ENCODE measurements at places on chromosomes 7 and 10.

- H3K27me3 ChIP-seq: no peaks in the 10 kb centered on the region
- H3K27ac ChIP-seq: no peak overlapping the region
- H3K4me3 ChIP-seq: no peak overlapping the region
- H3K36me3 ChIP-seq: no peaks in the 10 kb centered on the region
Observed at GRCh38 chr10:103783681-103784080, 71.7 kb downstream of the SH3PXD2A start.

- DNase-seq: no peak
- no peaks in the 10 kb centered on the region for H3K36me3 ChIP-seq
- H3K4me1 ChIP-seq: no peaks in the 10 kb centered on the region
- H3K27me3 ChIP-seq: no peaks in the 10 kb centered on the region
Observed at GRCh38 chr7:130822642-130823041, 88.6 kb upstream of the KLF14 start.

DNA sequence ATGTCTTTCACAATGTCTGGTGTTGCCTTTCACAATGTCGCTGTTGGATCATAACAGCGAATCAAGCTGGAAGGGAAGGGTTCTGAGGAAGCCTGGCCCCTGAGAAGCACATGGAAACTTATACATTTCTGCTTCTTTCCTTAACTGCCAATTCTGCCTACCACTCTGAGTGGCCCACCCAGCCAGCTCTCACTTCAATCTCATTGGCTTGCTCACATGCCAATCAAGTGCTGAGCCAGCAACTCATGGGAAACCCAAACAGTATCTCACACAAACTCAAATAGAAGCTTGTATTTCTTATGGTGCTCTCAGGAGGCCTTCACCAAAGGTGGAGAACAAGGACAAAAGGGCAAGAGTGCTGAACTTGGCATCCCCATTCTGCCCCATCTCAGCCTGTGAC lies 117.4 kb upstream of the GPR26 start:
- no peak for DNase-seq
- H3K36me3 ChIP-seq: no peaks in the 10 kb centered on the region
- H3K4me3 ChIP-seq: no peak overlapping the region
- H3K4me1 ChIP-seq: no peaks in the 10 kb centered on the region
- H3K27ac ChIP-seq: no peak overlapping the region
- H3K27me3 ChIP-seq: no peaks in the 10 kb centered on the region

DNA sequence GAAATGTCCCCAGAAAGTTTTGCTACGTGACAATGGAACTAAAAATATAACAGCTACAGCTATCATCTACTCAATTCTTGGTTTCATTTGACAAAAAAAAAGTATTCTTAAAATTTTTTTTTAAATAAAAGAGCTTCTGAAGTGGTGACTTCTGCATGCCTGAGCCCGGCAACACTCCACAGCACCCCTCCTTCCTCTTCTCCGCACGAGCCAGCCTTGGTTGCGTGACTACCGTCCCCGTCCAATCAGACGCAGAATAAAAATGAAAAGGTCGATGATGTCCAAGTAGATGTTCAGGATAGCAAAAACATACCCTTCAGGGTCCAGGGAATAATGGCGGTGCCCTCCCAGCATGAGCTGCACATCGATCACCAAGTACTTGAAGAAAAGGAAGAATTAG lies 34.5 kb upstream of the GATAD1 start:
- peaks cover 2% of the 10 kb centered on the region for H3K27me3 ChIP-seq
- no peaks in the 10 kb centered on the region for H3K36me3 ChIP-seq
- H3K27ac ChIP-seq: no peak overlapping the region
- no peak for DNase-seq
- no peaks in the 10 kb centered on the region for H3K4me1 ChIP-seq
- H3K4me3 ChIP-seq: no peak overlapping the region

- no peaks in the 10 kb centered on the region for H3K4me1 ChIP-seq
- peaks cover 3% of the 10 kb centered on the region for H3K36me3 ChIP-seq
- H3K27me3 ChIP-seq: no peaks in the 10 kb centered on the region
- DNase-seq: no peak
- no peak overlapping the region for H3K4me3 ChIP-seq
Observed at GRCh38 chr10:129703287-129704137, 236.5 kb downstream of the MGMT start.

DNA sequence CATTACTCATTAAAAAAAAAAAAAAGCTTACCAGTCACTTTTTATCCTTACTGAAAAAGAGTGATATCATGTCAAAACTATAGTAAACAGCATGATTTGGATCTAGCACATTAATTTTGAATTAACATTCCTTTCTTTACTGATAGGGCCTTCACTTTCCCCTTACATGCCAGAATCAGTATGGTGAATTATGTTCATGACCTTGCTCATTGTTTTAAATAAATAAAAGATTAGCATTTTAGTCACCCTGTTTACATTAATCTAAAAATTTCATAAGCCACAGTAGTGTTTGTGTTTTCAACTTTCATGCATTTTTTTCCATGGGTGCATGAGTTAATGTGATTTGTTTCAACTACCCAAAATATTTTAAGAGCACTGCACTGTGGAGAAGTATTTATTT lies 160.8 kb downstream of the TFEC start:
- H3K36me3 ChIP-seq: no peaks in the 10 kb centered on the region
- no peak overlapping the region for H3K27ac ChIP-seq
- DNase-seq: no peak
- H3K4me1 ChIP-seq: no peaks in the 10 kb centered on the region
- no peaks in the 10 kb centered on the region for H3K27me3 ChIP-seq

DNA sequence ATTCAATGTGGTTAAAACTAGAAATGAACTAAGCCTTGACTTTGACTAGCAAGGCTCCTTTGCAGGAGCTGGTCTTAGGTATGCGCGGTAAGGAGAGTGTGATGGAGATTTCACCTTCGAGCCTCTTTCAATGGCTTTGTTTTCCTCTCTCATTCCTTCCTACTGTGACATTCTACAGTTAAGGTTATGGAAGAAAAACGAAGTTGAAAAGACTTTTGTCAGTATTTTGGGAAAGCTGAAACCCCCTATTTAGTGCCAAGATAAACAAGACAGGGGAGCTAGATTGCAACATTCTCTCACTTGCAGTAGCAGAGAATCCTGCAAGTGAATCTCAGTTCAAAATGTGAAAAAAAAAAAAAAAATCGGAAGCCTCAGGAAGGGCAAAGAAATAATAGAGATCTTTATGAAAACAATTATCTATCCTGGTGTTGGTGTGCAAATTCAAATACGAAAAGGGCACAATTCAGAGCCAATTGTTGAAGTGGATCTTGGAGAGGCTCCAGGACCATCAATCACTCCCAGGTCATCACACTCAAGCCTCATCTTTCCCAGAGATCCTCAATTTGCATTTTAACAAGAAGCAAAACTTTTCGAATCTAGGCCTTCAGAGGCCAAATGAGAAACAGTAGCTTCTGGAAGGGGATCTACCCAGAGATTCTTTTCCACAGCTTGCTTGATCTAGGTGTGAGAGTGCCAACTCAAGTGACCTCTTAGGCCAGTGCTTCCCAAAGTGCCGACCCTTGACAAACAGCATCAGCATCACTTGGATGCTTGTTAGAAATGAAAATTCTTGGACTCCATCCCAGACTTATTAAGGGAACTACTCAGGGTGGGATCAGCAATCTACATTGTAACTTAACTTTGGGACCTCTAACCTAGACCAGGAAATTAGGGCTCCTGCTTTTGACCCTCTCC lies 163.8 kb downstream of the INHBA start:
- H3K27me3 ChIP-seq: no peaks in the 10 kb centered on the region
- no peak overlapping the region for H3K4me3 ChIP-seq
- DNase-seq: no peak

- no peak for DNase-seq
- no peaks in the 10 kb centered on the region for H3K4me1 ChIP-seq
- H3K4me3 ChIP-seq: no peak overlapping the region
- no peak overlapping the region for H3K27ac ChIP-seq
- H3K27me3 ChIP-seq: no peaks in the 10 kb centered on the region
Observed at GRCh38 chr7:83156006-83156405, 6.7 kb downstream of the PCLO start.

DNA sequence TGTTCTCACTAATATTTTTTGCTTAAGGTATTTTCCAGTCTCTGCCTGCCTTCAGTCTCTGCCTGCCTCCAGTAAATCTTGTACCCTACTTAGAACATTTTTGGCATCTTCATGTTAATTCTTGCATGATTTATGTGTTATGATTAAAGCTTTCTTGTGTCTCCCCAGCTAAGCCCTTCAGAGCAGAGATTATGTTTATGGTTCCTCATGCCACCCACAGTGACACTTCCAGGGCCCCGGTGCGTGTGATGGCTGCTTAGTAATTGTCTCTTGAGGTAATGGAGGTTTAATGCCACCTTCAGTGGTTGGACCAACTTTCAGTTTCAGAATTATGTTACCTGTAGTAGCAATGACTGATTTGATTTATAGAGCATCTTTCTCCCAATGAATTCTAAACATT lies 70.6 kb upstream of the MET start:
- H3K4me1 ChIP-seq: peaks cover 15% of the 10 kb centered on the region
- H3K36me3 ChIP-seq: no peaks in the 10 kb centered on the region
- no peak for DNase-seq
- peaks cover 25% of the 10 kb centered on the region for H3K27me3 ChIP-seq

- H3K4me1 ChIP-seq: peaks cover 19% of the 10 kb centered on the region
- H3K27me3 ChIP-seq: no peaks in the 10 kb centered on the region
- H3K4me3 ChIP-seq: no peak overlapping the region
- H3K36me3 ChIP-seq: peaks cover 10% of the 10 kb centered on the region
- DNase-seq: no peak
Observed at GRCh38 chr7:66769833-66770512, 29.4 kb downstream of the RABGEF1 start.

DNA sequence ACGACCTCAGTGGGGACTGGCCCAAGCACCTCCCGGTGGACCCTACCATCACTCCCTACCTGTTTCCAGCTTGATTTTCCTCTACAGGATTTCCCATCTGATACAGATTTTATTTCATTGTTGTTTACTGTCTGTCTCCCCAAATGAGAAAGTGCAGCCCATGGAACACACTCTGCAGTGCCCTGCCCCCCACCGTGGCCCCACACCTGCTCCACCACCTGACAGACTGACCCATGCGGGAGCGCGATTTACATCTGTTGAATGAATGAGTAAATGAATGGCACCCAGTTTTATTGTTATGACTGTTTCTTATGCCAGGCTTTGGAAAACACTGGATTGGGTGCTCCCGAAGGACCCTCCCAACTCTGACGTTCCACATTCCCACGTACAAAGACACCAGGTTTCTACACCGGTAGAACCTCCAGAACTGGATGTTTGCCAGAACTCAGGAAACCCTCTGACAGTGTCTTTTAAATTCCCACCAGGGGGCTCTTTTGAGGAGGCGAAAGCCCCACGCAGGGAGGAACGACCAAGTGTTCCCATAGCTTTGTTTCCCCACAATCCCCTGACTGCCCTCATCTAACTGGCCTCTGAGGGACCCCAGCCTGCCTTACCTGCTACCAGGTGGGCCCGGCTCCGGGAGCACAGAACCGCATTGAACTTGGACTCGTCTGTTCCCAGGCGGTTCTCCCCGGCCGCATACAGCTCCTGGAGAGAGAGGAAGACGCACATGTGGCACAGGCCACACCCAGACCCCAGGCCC lies 29.0 kb downstream of the PLAC9 start:
- no peaks in the 10 kb centered on the region for H3K27me3 ChIP-seq
- H3K4me3 ChIP-seq: no peak overlapping the region
- H3K27ac ChIP-seq: peak overlapping the region; percentile 94
- peaks cover 80% of the 10 kb centered on the region for H3K36me3 ChIP-seq
- peaks cover 33% of the 10 kb centered on the region for H3K4me1 ChIP-seq
- no peak for DNase-seq

DNA sequence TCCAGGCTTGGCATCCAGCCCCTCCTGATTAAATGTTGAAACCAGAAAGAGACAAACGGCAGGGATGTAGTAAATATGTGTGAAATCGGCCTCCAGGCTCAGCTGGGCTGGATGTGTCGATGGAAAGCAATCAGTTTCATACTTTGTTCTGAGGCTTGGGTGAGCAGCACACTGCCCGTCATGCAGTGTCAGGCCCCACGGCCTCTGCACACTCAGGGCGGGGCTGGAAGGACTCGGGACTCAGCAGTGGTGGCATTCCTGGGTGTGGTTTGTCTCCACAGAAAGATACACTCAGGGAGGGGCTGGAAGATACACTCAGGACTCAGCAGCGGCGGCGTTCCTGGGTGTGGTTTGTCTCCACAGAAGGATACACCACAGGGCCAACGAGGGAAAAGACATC lies 22.0 kb downstream of the ADGRA1 start:
- no peaks in the 10 kb centered on the region for H3K36me3 ChIP-seq
- no peaks in the 10 kb centered on the region for H3K27me3 ChIP-seq
- H3K4me1 ChIP-seq: no peaks in the 10 kb centered on the region

GRCh38 chr10:51244748-51245490 lies 170.6 kb downstream of the PRKG1 start:
- no peaks in the 10 kb centered on the region for H3K4me1 ChIP-seq
- DNase-seq: no peak
- H3K27me3 ChIP-seq: no peaks in the 10 kb centered on the region
- no peak overlapping the region for H3K27ac ChIP-seq
- no peaks in the 10 kb centered on the region for H3K36me3 ChIP-seq

GRCh38 chr10:3467052-3467951 lies 294.7 kb upstream of the PITRM1 start:
- H3K27me3 ChIP-seq: no peaks in the 10 kb centered on the region
- H3K4me3 ChIP-seq: peak overlapping the region; percentile 57
- H3K4me1 ChIP-seq: peaks cover 74% of the 10 kb centered on the region

DNA sequence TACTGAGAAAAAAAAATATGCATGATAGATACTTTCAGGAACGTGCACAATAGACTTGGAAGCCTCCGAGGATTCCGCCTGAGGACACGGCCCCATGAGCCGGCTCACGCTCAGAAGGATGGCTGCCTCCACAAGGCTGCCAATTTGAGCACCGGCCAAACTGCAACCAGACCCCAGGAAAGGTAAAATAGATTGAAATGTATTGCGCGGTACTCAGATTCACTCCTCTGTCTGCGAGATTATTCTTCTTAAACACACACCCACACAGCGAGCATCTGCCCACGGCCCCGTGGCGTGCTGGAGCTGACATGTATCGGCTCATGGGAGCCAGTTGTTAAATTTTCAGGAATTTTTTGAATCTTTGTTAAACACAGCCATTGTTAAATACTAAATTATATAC lies 653.2 kb upstream of the MKI67 start:
- no peak overlapping the region for H3K4me3 ChIP-seq
- H3K27ac ChIP-seq: no peak overlapping the region
- H3K4me1 ChIP-seq: no peaks in the 10 kb centered on the region
- no peaks in the 10 kb centered on the region for H3K27me3 ChIP-seq
- DNase-seq: no peak

Measured in CD14-positive monocyte (primary cell).